Testis (tissue), 5 donors: ENCODE measurements at places on chromosomes 4 and X.

DNA sequence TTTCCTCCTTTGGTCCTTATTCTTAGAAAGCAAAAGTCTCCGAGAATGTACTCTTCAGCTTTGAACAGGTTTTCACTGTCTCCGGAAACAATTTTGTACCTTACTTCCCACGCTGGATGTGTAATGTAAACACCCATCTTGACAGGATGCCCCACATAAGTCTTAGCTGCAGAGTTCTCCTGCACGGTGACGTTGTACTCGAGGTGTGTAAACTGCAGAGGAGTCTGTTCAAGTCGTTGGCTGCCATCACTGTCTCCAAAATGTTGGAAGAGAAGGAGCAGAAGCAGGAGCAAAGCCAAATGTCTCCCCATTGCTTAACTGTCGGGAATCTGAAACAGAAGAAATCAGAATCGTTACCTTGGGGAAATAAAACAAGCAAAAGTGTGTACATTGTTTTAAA is 14.1 kb downstream of the FAT1 start:
- H3K27ac ChIP-seq = no peak overlapping the region
- no peak for DNase-seq
- H3K4me3 ChIP-seq = no peak overlapping the region
- H3K27me3 ChIP-seq = no peaks in the 10 kb centered on the region
- no peaks in the 10 kb centered on the region for H3K36me3 ChIP-seq

DNA sequence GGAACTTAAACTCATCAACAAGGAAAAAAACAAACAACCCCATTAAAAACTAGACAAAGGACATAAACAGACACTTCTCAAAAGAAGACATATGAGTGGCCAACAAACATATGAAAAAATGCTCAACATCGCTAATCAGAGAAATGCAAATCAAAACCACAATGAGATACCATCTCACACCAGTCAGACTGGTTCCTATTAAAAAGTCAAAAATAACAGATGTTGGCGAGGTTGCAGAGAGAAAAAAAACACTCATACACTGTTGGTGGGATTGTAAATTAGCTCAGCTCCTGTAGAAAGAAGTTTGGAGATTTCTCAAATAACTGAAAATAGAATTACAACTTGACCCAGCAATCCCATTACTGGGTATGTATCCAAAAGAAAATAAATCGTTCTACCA is 28.7 kb downstream of the APLN start:
- no peaks in the 10 kb centered on the region for H3K27me3 ChIP-seq
- DNase-seq = no peak
- H3K4me3 ChIP-seq = no peak overlapping the region
- no peak overlapping the region for H3K27ac ChIP-seq
- H3K4me1 ChIP-seq = no peaks in the 10 kb centered on the region

- no peak overlapping the region for H3K27ac ChIP-seq
- H3K4me3 ChIP-seq = no peak overlapping the region
- no peak for DNase-seq
Measured at GRCh38 chr4:78797777-78798284, 21.7 kb downstream of the BMP2K start.

DNA sequence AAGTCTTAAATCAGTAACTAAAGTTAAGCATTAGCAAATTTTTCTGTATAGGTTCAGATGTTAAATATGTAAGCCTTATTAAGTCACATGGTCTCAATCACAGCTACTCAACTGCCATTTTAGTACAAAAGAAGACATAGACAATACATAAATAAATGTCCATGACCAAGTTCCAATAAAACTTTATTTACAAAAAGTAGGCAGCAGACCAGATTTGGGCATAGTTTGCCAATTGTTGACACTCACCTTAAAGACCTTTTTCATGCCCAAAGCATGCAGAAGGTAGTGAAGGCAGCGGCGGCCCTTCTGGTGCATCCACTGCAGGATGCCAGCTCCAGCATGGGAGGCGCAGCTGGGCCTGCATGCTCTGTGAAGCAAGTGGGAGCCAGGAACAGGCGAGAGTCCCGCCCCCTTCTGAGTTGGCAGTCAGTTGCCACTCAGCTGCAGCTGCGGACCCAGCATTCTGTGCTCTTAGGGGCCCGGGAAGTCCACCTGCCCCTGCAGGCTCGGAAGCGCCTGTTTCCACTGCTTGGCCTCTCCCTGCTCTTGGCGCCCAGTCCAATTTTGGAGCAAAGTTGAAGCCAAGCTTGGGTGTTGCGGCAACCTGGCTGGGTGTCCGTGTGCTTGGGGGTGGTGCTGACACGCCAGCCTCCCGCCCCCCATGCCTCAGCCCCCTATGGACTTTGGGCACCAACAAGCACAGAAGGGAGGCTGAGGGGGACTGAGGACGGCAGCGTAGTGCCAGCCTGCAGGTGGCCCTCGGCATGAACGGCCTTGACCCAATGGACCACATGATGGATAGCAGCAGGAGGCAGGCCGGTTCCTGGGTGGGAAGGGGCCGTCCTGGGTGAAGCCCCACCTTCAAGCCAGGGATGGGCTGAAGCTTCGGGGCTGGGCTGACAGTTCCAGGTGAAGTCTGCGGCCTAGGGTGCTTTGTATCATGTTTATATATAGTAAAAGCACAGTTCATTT is 42.4 kb upstream of the PABPC4L start:
- H3K36me3 ChIP-seq = no peaks in the 10 kb centered on the region
- no peaks in the 10 kb centered on the region for H3K4me1 ChIP-seq
- DNase-seq = peak; percentile 23
- no peak overlapping the region for H3K4me3 ChIP-seq
- no peak overlapping the region for H3K27ac ChIP-seq

GRCh38 chrX:73847991-73848390 is 285.0 kb downstream of the CHIC1 start:
- no peaks in the 10 kb centered on the region for H3K27me3 ChIP-seq
- no peak overlapping the region for H3K27ac ChIP-seq
- no peak for DNase-seq

- H3K4me3 ChIP-seq = no peak overlapping the region
- H3K36me3 ChIP-seq = no peaks in the 10 kb centered on the region
- DNase-seq = no peak
- no peaks in the 10 kb centered on the region for H3K27me3 ChIP-seq
Measured at GRCh38 chrX:18654875-18655836, 16.8 kb downstream of the RS1 start.

- H3K27ac ChIP-seq = no peak overlapping the region
- H3K36me3 ChIP-seq = no peaks in the 10 kb centered on the region
- no peaks in the 10 kb centered on the region for H3K27me3 ChIP-seq
- H3K4me1 ChIP-seq = no peaks in the 10 kb centered on the region
- H3K4me3 ChIP-seq = no peak overlapping the region
- DNase-seq = no peak
Measured at GRCh38 chrX:65932173-65933084, 107.5 kb downstream of the VSIG4 start.

- no peak for DNase-seq
- no peak overlapping the region for H3K4me3 ChIP-seq
- H3K27me3 ChIP-seq = no peaks in the 10 kb centered on the region
- no peaks in the 10 kb centered on the region for H3K36me3 ChIP-seq
Measured at GRCh38 chr4:121014544-121014943, 57.8 kb downstream of the NDNF start.

GRCh38 chrX:48064261-48064660 is 7.2 kb downstream of the ZNF630 start:
- no peak overlapping the region for H3K4me3 ChIP-seq
- no peaks in the 10 kb centered on the region for H3K4me1 ChIP-seq
- no peaks in the 10 kb centered on the region for H3K27me3 ChIP-seq
- DNase-seq = no peak

GRCh38 chr4:10371869-10372471 is 85.3 kb downstream of the ZNF518B start:
- no peak overlapping the region for H3K27ac ChIP-seq
- no peaks in the 10 kb centered on the region for H3K27me3 ChIP-seq
- H3K4me3 ChIP-seq = no peak overlapping the region

DNA sequence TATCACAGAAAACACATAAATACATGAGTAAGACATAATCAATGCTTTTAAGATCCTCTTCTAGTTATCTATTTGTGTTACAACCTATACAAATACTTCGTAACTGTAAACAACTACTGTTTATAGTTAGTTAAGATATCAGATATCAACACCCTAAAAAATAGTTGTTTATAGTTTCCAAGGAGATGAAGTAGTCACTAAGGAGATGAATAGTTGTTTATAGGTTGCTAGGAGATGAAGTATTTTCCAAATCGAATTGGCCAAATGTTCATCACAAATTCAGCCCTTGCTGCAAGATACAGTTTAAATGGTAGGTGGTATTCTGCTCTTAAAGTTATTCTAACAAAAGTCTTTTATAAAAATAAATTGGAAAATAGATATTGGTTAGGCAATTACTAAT is 618.2 kb upstream of the PCDH10 start:
- H3K36me3 ChIP-seq = no peaks in the 10 kb centered on the region
- no peaks in the 10 kb centered on the region for H3K4me1 ChIP-seq
- no peak overlapping the region for H3K27ac ChIP-seq
- H3K4me3 ChIP-seq = no peak overlapping the region

DNA sequence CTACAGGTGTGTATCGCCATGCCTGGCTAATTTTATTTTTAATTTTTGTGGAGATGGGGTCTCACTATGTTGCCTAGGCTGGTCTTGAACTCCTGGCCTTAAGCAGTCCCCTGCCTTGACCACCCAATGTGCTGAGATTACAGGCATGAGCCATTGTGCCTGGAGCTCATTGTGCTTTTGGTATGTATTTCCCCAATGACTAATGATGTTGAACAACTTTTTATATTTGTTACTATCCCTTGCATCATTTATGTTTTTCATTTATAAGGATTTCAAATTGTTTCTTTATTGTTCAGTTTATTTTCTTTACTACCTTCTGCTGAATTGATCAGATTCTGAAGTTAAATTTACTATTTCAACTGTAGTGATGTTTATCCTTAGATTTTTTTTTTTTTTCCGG is 199.7 kb downstream of the CEP135 start:
- no peaks in the 10 kb centered on the region for H3K27me3 ChIP-seq
- DNase-seq = no peak
- H3K4me3 ChIP-seq = no peak overlapping the region
- H3K36me3 ChIP-seq = no peaks in the 10 kb centered on the region

DNA sequence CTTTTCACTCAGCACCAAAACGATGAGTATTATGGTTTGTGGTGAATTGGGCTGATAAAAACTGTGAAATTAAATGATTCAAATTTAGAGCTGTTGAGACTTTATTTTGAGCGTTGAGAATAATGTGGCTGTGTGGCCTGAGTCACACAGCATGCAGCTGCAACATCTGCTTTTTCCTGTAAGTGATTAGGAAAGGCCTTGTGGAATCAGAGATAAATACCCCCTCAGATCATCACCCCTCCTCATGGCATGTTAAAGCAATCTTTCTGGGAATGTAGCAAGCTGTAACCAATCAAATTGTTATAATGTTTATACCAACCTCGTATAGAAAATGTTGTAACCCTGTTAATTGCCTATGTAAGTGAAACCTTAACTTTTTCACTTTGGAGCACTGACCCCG is 90.0 kb upstream of the GRPR start:
- H3K27me3 ChIP-seq = no peaks in the 10 kb centered on the region
- no peak overlapping the region for H3K27ac ChIP-seq
- no peak overlapping the region for H3K4me3 ChIP-seq
- H3K36me3 ChIP-seq = no peaks in the 10 kb centered on the region
- no peaks in the 10 kb centered on the region for H3K4me1 ChIP-seq
- DNase-seq = no peak

- H3K27ac ChIP-seq = no peak overlapping the region
- H3K4me1 ChIP-seq = no peaks in the 10 kb centered on the region
- H3K4me3 ChIP-seq = no peak overlapping the region
Measured at GRCh38 chr4:66204534-66205247, 534.4 kb upstream of the EPHA5 start.

- no peaks in the 10 kb centered on the region for H3K27me3 ChIP-seq
- no peak overlapping the region for H3K27ac ChIP-seq
- H3K4me3 ChIP-seq = no peak overlapping the region
Measured at GRCh38 chr4:158724637-158725036, 1.4 kb upstream of the PPID start.

DNA sequence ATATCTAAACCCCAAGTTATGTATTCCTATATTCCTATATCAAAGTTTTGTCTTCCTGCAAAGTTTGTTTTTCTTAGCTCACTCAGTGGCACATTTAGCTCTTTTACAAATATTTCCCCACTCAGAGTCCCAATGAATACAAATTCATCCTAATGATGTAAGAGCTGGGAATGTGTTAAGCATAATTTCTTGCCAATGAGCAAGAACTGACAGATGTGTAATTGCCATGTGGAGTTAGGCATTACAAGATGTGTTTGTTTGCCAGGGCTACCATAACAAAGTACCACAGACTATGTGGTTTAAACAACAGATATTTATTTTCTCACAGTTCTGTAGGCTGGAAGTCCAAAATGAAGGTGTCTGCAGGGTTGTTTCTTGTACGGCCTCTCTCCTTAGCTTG is 302.1 kb downstream of the KCTD8 start:
- H3K27ac ChIP-seq = no peak overlapping the region
- H3K36me3 ChIP-seq = no peaks in the 10 kb centered on the region
- H3K4me1 ChIP-seq = no peaks in the 10 kb centered on the region
- H3K27me3 ChIP-seq = no peaks in the 10 kb centered on the region

GRCh38 chr4:12452291-12452690 is 1023.6 kb upstream of the HS3ST1 start:
- no peaks in the 10 kb centered on the region for H3K4me1 ChIP-seq
- DNase-seq = no peak
- H3K27me3 ChIP-seq = no peaks in the 10 kb centered on the region
- no peaks in the 10 kb centered on the region for H3K36me3 ChIP-seq

GRCh38 chrX:153867671-153868070 is 18.3 kb downstream of the L1CAM start:
- no peaks in the 10 kb centered on the region for H3K36me3 ChIP-seq
- no peak overlapping the region for H3K4me3 ChIP-seq
- no peak for DNase-seq
- H3K4me1 ChIP-seq = no peaks in the 10 kb centered on the region

DNA sequence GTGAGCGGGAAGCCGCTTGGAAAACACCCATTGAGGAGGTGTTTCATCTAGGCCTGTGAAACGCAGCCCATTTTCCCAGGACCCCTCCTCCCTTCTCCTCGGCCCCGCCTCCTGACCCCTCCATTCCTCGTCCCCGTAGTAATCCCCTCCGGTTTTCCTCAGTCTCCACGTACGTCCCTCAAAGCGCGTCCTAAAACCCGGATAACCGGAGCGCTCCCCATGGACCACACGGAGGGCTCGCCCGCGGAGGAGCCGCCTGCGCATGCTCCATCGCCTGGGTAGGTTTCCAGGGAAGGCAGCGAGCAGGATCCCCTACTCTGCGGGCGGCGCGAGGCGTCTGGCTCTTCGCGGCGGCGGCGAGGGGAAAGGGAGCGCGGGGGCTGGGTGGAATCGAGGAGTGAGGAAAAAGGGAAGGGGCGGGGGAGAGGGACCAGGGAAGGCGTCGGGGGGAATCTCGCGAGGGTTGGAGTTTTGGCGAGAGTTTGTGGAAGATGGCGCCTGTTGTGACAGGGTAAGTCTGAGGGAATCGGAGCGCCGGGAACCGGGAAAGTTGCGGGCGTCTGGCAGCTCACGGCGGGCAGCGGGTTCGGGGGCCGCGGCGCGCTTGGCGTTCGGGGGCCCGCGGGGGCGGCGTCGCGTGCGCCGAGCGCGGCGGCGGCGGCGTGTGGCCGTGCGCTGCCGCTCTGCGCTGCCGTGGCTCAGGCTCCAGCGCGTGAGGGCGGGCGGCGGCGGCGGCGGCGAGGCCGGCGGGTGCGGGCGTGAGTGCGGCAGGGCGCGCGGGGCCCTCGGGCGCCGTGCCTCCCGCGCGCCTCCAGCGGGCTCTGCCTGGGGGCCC is at the start of gene RBPJ:
Gene RBPJ, plus strand, starts transcription at position 477 of the 835 bp plus-strand sequence. Its CDS starts 15 bp downstream, at position 492.
- H3K36me3 ChIP-seq = no peaks in the 10 kb centered on the region
- H3K27me3 ChIP-seq = no peaks in the 10 kb centered on the region
- peak within 1 kb of the TSS; percentile 97 for H3K27ac ChIP-seq
- DNase-seq = peak; percentile 95
- peak within 1 kb of the TSS; percentile 85 for H3K4me3 ChIP-seq
- H3K4me1 ChIP-seq = peaks cover 10% of the 10 kb centered on the region
